SW 1271 (cell line): ENCODE measurements at places on chromosomes 2 and 18.

- DNase-seq: no peak
Observed at GRCh38 chr2:99974275-99974674, 168.1 kb downstream of the AFF3 start.

DNA sequence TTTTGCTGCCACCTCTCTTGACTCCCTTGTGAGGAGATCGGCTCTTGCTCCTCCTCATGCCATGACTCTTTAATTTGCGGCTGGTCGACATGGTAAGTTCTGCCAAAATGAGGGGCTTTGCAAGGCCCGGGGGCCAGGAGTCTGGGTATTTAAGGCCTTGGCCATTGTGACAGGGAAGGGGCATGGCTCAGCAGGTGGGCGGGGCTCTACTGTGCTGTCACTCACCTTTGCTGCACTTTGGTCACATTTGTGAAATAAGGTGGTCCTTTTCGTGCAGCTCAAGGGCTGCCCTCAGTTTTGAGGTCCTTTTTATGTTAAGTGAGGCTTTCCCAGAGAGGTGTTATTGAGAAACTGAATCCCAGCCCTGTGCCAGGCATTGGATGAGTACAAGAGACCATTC is at the start of gene TNP1:
Gene TNP1, minus strand, starts transcription at position 121 of the 400 bp plus-strand sequence. Its CDS starts 30 bp downstream, at position 91.
- no peak for DNase-seq

- DNase-seq: no peak
Observed at GRCh38 chr18:2635586-2635985, 19.9 kb upstream of the SMCHD1 start.

DNA sequence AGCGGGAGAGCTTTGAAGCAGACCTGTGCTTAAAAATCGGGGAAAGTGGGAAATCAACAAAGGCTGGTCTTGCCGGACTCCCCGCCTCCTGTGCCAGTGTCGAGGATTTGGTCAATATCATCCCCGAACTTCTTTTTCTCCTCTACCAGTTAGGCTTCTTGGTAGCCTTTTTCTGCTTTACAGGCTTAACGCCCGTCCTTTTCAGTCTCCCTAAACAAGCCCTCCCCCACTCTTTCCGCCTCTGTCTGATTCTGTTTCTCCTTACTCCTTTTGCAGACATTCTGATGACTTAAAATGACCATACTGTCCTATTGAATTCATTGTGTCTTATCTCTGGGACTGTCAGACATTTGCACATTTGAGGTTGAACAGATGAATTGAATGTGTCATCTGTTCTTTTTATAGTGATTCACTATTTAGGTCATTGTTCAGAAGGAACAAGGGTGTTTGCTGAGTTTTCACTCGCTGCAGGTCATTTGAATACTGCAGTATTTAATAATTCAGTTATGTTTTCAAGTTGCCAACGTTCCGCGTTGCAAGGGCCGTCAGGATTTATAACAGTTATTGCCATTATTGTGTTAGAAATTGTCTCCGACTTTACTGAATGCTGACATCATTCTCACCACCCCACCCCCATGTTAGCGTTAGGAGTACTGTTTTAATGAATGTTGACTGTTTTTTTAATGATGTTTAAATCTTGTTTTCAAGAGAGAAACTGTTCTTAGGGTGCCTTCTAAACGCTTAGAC is 1.1 kb downstream of the ITGAV start:
- DNase-seq: no peak

- no peak for DNase-seq
Observed at GRCh38 chr18:50358844-50359243, 16.0 kb upstream of the SKA1 start.

DNA sequence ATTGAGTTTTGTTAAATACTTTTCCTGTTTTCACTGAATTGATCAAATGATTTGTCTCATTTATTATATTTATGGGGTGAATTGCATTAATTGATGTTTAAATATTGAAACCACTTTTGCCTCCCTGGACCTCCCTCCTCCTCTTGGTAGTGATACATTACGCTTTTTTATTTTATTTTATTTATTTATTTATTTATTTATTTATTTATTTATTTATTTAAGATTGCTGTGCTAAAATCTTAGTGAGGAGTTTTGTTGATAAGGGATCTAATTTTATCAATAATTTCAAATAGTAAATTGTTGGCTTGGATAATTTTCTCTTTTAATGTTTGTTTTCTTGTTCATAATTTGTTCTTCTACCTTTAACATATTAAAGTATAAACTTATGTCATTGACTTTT is 1281.0 kb upstream of the NXPH2 start:
- DNase-seq: no peak

GRCh38 chr2:221555494-221555846 is 16.6 kb downstream of the EPHA4 start:
- no peak for DNase-seq

DNA sequence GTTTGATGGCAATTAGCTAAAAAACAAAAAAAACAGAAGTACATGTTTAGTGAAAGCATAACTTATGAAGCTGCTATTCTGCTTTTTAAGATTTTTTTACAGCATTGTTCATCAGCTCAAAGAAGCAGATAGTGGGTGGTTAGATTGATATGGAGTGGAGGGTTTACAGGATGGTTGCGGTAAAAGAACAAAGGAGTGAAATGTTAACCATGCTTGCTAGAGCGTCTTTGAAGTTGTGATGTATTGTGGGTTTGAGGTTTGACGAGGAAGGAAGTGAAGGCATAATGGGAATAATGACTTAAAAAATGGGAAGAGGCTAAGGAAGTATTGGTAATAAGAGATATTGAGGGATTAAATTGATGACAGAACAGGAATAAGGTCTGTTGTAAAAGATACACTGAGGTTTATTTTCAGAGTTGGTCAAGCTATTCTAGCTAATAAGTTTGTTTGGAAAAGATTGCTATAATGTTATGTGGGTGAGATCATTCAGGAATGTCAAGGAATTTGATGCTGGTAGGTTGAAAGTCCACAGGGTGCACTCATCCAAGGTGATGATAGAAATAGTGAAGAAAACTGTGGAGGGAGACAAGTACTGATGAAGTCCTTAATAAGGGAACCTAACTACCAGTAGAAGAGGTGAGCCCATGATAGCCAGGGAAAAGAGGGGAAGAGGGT is 14.6 kb downstream of the SPOPL start:
- DNase-seq: peak; percentile 5

DNA sequence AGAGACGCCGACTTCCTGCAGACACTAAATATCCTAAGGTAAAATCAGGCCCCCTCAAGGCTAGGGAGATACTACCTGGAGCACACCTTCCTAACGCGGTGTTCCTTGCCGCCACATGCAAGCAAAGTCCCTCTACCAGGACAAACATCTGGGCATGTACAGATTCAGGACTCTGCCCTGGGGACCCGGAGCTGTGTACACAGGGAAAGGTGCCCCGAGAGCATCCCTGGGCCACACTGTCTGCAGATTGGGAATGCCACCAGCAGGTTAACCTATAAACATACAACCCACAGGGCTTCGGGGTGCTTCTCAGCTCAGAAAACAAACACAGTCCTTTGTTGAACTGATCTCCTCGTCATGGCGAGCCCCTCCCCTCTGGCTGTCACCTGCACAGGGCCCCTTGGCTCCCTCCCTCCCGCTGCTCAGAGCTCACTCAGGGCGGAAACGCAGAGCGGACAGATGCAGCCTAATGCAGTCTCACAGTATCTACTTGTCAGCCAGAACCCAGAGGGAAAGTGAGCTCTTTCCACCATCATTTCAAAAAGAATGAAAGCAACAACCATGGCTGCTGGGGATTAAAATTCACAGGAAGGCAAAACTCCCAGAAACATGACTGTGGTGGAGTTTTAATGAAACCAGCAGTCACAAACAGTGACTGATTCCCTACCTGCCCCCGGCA is 218.8 kb downstream of the HDAC4 start:
- DNase-seq: no peak

GRCh38 chr2:200483729-200484198 is 26.1 kb downstream of the KCTD18 start:
- peak; percentile 13 for DNase-seq

GRCh38 chr2:105732101-105732500 is 12.6 kb upstream of the NCK2 start:
- DNase-seq: no peak

GRCh38 chr2:202249521-202250253 is 11.3 kb upstream of the SUMO1 start:
- no peak for DNase-seq

DNA sequence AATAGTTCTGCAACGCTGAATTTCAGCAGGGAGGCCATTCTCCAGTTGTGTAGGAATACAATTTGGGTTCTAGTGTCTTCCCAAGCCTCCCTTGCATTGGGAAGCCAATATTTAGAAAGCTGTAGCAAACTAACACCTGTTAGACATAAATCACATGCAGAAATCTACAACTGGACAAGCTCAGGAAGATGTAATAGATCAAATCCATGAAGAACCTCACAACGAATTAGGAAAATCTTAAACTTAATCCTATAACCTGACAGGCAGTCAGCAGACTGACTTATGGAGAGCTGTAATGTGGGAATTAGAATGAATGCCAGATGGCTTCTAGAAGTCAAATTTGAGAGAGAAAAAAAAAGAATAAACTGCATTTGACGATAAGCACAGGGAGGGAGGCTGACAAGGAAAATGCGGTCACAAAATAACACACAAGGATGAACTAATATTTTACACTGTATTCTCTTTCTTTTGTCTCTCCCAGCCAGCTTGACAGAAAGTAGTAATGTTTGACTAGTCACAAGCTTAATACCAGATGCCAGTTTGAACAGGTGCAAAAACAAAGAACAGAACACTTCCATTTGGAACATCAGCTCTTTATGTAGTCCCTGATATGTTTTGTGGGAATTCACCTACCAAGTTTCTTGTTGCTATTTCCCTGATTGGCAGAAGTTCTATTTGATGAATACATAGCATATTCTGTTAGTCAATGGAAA is 50.8 kb upstream of the FANCL start:
- no peak for DNase-seq
